ENCODE measurements at places on chromosomes 7 and 10.

DNA sequence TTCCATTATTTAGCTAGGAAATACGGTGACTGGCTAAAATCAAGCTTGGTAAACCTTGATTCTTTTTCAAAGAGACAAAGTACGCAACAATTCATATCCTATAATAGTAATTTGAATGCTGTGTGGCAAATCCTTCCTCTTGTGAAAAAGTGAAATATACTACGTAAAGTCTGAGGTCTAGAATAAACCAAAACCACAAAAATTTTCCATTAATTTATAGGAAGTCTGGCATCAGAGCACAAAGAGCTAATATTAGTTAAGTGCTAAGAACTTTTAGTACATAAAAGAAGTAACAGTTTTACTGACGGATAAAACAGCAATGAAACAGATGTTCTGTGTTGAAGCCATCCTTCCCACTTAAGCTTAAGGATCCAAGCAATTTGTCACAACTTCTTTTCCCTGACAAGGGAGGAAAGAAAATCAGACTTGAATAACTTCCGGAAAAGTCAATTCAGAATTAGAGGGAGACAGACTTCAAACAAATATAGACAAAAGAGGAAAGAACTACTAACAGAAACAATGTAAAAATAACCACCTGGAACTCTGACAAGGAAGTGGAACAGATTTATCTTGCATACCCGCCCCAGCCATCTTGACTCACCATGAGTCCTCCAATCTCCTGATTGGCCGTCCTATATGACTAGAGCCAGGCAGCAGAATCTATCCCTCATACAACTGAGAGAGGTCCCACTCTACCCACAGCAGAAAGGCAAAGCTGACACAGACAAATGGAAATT, 34.6 kb downstream of the RHEB start:
- DNase-seq, result no peak

DNA sequence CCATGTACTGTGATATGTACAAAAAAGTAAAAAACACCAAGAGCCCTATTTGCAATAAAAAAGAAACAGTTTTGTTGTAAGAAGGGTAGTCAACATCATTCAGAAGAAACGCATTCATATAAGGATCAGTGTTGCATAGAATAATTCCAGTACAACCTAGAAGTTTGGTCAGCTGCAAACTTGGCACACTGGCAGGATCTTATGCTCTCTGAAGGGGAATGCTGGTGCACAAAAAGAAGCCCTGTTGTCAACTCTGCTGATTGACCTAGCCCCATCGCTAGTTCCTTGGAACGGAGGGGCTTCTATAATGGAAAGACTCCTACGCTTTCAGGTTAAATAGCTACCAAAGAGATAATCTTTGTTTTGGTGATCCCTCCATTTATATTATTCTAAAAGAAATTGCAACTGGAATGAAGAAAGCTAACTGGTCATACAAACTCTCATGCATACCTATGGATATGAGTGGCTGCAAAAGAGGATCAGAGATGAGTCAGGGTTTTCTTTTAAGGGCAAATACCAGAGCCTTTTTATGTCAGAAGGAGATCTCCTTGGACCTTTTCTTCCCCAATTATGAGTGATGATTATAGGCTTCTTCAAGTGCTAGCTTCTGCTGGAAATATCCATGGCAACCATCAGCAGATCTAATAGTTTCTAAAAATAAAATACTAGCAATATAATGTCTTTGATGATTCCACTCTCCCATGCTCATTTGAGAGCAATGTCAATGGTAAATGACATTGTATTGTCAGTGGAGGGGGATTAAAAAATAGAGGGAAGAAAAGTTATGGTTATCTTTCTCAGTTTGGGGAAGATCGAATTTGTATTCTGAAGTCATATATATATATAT, 312.4 kb upstream of the CACNA2D1 start:
- no peak for DNase-seq

DNA sequence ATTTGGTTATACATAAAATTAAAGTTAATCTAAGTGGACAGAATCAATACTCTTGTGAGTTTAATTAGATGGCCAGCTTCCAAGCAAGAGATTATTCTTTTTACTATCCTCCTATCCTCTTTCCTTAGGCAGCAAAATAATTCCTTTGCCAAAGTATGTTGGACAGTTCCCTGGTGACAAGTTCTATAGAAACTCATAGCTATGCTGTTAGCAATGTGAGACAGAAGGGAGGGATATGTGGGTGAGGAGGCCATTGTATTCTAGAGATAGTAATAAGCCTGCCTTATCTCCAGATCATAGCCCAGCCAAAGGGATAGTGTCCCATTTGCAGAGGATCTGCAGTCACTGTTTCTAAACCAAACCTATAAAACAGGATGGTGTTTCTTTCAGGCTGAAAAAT, 181.6 kb upstream of the HDAC9 start:
- no peak for DNase-seq

- no peak for DNase-seq
These were observed 8.5 kb downstream of the OR2A7 start for GRCh38 chr7:144256112-144256511.

GRCh38 chr10:125628104-125629049, 54.6 kb downstream of the TEX36 start:
- no peak for DNase-seq

GRCh38 chr7:157047148-157047547, 36.7 kb upstream of the MNX1 start:
- no peak for DNase-seq

GRCh38 chr10:112698133-112698817, 251.3 kb downstream of the VTI1A start:
- DNase-seq, result no peak

DNA sequence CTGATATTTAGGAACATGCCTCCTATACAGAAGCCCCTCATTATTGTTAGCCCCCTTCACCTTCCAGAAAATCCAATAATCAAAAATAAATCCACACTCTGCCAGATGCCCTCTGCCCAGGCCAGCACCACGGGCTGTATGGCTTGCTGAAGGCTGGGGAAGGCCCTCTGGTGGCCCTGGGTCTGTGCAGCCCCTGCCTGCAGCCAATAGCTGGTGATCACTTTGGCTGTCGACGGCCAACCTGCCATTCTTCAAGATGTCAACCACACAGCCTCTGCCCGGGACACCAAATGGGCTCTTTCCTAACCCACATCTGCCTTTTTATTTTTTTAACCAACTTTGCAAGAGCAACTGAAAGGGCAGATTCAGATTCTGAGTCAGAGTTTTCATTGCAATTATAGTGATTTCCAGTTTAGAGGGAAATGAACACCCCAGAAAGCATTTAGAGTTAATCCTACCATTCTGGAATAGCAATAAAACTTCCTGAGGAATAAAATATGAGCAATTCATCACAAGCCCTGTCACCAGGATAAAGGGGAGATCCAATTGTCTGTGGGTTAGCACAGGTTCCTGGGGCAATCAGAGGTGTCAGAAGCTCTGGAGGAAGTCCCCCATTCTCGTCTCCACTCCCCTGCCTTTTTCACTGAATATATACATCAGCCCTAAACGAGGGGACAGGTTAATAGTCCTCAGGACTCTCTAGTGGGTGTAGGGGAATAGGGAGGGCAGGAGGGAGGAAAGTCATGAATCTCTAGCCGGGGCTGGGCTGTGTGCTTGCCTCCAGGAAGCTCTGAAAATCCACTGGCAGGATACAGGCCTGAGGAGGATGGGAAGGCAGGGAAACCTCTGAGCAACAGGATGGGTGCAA, 211.3 kb downstream of the GRID1 start:
- DNase-seq, result no peak

GRCh38 chr7:87479951-87480350, 4.5 kb upstream of the ABCB4 start:
- no peak for DNase-seq

GRCh38 chr10:59872892-59873463, 33.4 kb downstream of the CCDC6 start:
- no peak for DNase-seq

GRCh38 chr7:11060893-11061292, 87.2 kb downstream of the PHF14 start:
- no peak for DNase-seq

- no peak for DNase-seq
These were observed 71.3 kb downstream of the NRCAM start for GRCh38 chr7:108384716-108385483.

DNA sequence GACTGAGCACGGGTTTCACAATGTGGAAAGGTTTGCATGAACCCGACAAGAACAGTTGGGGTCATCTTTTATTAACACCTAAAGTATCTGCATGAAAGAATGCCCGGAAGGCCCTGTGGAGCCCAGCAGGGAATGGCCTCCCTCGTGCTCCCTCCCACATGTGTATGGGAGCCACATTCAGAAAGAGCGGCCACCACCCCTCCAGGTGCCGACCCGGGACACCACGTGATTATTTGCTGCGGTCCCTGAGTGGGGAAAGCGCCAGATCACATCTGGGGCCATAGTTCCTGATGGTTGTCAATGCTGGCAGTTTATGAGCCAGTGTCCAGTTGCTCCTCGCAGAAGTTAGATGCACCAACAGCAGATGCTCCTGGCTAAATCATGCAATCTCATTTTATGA, 571.4 kb downstream of the TCERG1L start:
- DNase-seq, result no peak

- DNase-seq, result no peak
These were observed 70.4 kb downstream of the VTI1A start for GRCh38 chr10:112517451-112517862.

DNA sequence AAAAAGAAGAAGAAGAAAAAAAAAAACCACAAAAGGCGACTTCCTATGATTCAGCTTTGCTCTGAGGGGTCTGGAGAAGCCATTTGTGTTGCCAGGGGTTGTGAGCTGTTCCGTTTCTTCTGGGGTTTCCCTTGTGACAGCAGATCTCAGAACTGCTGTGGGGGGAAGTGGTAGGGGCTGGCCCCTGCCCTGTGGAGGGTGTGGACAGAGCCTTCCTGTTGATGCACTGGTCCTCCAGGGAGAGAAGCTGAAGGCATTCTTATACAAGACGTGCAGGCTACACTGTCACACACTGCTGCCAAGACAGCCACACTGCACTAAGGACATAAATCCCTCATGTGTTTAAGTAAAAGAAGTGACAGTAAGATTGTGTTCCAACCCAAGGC, 17.3 kb upstream of the CSGALNACT2 start:
- peak; percentile 24 for DNase-seq

- no peak for DNase-seq
These were observed 96.4 kb downstream of the EBF3 start for GRCh38 chr10:129867631-129868179.

DNA sequence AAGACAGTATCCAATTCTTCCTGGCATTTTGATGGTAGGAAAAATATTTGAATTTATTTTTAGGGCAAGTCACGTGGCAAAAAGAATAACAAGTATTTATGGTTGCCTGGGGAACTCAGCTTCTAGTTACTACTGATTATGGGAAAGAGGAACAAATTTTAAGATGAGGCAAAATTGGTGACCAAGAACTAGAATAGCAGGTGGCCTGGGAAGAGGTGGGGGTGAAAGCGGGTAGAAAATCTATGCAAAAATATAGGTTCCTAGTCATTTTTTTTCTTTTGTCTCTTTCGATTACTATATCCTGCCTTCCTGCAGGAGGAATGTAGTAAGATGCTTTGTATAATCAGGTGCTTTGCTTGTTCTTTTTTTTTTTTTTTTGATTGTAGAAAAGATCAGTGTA, 27.8 kb downstream of the ENTPD1 start:
- no peak for DNase-seq

DNA sequence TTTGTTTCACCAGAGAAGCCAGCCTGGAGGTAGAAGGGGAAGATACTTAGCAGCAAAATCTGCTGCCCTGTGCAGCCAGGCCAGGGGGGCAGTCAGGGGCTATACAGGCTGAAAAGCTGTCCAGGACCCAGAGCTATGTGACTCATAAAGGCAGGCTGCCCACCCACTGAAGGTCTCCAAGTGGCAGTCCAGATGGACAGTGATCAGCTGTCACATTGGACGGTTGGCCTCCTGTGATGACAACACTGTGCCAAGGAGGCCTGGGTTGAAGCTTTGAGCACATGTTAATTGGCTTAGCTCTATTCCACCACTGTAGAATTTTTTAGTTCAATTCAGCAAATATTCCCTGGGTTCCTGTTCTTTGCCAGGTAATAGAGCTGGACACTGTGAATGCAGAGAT, 577.3 kb upstream of the GALNT17 start:
- no peak for DNase-seq

GRCh38 chr7:124351950-124352349, 319.1 kb upstream of the TMEM229A start:
- no peak for DNase-seq

DNA sequence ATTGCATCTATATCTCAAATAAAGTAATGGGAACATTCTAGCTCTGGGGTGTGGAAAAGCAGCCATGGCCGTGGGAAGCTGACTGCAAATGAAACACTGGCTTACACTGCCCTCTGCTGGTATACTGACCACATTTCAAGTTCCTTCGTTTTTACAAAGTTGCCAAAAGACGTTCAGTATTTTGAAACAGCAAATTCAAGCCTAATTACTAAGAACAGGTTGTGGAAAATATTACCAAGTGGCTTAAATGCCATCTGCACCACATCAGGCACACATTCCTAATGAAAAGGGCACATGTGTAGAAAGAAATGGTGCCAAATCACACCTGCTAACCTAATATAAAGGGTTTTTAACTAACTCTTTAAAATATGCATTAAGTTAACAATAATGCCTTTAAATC, 83.9 kb downstream of the JAZF1 start:
- DNase-seq, result no peak

DNA sequence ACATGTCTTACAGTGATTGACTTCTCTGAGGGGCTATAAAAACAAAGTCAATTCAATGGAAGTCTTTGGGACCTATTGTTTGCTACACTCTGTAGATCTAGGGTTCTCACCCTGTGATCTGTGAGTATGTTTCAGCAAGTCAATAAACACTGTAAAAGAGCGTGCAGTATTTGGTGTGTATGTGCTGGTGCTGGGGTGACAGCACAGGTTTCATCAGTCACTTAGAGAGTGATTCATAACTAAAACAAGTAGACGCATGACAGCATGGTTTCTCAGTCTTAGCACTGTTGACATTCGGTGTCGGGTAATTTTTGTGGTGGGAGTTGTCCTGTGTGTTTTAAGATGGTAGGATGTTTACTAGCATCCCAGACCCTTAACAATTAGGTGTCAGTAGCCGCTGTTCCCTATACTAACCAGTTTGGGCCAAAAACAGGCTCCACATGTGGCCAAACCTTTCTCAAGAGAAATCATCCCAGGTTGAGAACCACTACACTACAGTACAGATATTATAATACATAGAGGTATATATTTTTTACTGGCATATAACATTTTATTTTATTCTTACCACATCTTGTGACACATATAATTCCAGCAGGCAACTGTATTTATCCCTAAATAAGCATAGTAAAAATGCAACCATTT, 411.8 kb downstream of the ARL4A start:
- no peak for DNase-seq
